HL-60 (cell line): ENCODE measurements at places on chromosomes 6 and 20.

GRCh38 chr20:34402461-34402860 is 39.4 kb downstream of the ITCH start:
- DNase-seq = no peak

DNA sequence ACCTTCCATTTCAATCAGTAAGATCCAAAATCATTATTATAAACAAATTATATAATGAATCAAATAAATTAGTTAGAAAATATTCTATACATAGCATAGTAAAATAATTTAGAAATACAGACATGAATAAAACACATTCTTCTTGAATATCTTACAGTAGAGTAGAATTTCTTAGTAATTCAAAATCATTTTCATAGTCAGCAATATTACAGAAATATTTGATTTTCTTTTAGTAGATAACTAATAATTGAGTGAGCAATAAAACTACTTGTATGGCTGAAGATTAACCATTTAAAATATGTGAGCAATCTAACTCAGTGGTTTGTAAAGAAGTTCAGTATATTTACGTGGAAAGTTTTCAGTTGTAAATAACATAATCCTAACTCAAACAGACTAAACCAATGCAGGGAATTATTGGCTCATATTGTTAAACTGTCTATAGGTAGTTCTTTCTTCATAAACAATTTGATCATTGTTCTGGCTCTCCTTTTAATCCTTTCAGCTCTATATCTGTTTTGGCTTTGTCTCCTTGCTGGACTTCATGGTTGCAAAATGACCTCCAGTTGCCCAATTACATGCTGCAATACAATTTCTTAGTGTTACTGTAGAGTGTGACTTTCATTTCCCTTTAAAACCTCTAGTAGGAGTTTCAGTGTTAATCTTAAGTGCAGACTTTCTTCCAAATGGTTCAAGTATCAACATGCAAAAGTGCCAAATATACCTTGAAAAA is 307.5 kb downstream of the EYS start:
- no peak for DNase-seq

- DNase-seq = no peak
Measured at GRCh38 chr6:157107915-157108651, 215.2 kb downstream of the TMEM242 start.

DNA sequence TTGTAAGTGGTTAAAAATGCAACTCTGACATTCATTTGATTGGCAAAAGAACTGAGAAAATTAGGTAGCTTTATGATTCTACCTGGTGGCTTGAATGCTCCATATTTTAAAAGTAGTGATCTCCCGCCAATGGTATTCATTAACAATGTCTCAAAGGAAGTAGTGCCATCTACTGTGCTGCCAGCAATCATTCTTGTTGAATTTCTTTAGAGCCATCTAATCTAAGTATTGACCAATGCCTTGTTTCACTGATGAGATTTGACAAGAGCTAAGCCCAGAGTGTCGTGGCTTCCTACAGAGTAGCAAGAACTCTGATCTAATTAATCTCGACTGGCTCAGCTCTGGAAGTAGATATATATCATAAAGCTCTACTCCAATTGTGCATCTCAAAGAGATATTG is 696.7 kb downstream of the C6orf118 start:
- no peak for DNase-seq

DNA sequence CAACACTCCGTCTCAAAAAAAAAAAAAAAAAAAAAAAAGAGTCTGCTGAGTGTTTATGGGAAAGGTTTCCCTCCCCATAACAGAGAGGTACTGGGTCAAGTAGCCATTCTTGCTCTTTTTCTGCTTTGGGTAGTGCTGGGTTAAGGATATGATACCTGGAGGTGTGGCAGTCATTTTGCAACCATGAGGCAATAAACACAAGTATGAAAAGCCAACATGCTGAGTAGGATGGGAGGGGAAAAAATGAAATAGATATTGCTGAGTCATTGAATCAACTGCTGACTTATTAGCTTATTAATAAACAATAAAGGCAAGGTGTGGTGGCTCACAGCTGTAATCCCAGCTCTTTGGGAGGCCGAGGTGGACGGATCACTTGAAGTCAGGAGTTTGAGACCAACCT is 2.3 kb upstream of the TOMM34 start:
- no peak for DNase-seq

DNA sequence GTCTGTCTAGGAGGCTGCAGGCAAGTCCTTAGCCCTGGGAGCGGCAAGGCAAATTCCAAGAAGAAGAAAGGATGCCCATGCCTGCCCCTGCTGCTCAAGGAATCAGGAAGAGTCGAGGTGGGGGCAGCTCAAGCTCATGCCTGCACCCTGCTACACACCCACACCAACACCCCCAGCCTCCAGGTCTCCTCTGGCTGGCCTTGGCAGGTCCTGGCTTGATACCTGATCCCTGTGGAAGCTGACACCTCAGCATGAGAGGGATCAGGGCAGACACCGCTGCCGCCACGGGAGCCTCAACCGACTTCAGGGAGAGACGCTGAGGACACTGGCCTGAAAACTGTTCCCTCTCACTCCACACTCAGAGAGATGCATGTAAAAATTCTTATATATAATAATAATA is 35.5 kb upstream of the MAFB start:
- DNase-seq = no peak

- DNase-seq = peak; percentile 79
Measured at GRCh38 chr20:10673842-10674683, at the start of gene JAG1. TSS of gene JAG1 (minus strand) at chr20:10673999. CDS start at chr20:10673530, 469 bp downstream.

DNA sequence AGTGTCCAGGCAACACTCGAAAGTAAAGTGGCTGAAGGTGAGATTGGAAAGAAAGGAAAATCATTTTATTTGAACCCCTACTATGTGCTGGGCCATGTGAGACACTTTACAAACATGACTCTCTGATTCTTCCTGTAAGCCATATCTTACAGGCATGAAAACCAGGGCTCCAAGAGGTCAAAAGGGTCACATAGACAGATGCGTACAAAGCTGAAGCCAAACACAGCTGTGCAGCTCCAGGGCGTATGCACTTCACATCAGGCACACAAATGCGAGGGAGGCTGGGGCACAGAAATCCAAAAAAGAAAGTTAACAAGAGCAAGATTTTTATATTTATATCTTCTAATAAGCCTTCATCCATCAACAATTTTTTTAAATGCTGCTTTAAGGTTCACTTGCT is 176.5 kb downstream of the PHACTR1 start:
- no peak for DNase-seq

DNA sequence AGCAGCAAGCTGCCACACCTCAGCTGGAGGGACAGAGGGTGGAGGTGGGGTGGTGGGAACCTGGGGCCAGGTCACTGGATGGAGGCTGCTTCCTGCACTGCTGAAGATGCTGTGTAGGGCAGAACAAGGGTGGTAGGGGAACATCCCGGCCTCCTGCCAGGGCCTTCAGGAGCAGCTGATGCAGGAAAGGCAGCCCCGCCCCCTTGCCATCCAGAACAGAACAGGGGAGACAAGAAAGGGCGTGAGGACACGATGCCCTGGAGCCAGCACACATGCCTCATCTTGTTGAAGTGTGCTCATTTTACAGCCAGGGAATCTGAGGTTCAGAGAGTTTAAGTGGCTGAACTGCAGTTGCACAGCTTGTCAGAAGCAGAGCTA is 43.1 kb upstream of the PHACTR3 start:
- no peak for DNase-seq

- DNase-seq = no peak
Measured at GRCh38 chr6:37525460-37526357, 26.0 kb upstream of the CCDC167 start.

GRCh38 chr6:79404677-79405076 is 132.6 kb downstream of the LCA5 start:
- DNase-seq = no peak

- DNase-seq = no peak
Measured at GRCh38 chr6:106561686-106562405, 67.5 kb downstream of the RTN4IP1 start.

DNA sequence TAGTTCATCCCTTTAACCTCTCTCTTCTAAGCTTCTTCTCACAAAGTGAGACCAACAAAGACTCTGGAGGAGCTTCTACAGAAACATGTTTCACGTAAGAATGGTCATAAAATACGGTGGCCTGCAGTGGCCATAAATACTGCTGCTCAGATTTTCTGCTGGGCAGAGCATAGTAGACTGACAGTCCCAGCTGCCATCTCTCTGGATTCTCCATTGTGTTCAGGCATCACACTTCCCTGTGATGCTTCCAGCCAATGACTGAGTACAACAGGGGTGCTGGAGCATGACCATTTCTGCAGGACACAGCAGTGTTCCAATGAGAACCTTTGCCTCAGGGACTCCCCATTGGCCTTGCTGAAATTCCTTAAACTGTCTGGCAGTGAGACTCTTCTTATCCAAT is 392.6 kb downstream of the MMUT start:
- no peak for DNase-seq

- no peak for DNase-seq
Measured at GRCh38 chr20:50646483-50646996, 44.8 kb downstream of the RIPOR3 start.

- DNase-seq = no peak
Measured at GRCh38 chr6:106894978-106895702, 79.4 kb downstream of the CD24 start.
